ENCODE measurements at places on chromosomes 1 and 21.
A peak's percentile ranks its signal among the peaks of the same experiment; 100 is the strongest.

DNA sequence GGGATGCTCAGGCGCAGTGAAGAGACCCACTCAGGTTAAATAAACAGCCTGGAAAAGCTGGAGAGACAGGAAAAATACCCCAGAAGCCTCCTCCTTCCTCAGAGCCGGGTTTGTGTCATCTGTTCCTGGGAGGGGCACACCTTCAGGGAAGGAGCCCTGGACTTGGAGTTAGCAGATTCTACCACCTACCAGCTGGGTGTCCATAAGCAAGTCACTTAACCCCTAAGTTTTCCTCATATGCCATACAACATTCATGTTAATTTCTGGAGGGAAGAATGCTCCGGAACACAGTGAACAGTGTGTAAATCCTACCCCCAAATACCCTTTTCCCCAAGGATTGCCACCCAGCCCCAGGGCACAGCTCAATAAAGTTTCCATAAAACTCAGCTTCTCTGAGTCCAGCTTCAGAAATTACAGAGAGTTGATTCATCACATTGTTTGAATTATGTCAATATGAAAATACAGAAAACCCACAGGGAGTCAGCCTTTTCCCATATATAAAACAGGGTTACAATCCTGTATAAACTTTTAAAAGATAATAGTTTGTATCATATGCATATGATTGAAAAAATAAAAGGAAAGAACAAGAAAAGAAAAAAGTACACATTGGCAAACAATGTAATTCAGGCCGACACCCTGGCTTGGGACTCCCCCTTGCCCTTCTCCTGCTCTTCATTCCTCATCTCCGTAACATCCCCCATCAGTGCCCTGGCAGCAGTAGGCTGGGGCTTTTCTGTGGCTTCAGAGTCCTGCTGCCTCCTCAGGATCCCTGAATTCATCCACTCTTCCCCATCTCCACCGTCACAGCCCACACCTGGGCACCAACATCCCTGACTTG lies 291.8 kb upstream of the USP24 start:
- no peak for DNase-seq

GRCh38 chr1:50735443-50735842 lies 224.6 kb downstream of the FAF1 start:
- peak; percentile 4 for DNase-seq

DNA sequence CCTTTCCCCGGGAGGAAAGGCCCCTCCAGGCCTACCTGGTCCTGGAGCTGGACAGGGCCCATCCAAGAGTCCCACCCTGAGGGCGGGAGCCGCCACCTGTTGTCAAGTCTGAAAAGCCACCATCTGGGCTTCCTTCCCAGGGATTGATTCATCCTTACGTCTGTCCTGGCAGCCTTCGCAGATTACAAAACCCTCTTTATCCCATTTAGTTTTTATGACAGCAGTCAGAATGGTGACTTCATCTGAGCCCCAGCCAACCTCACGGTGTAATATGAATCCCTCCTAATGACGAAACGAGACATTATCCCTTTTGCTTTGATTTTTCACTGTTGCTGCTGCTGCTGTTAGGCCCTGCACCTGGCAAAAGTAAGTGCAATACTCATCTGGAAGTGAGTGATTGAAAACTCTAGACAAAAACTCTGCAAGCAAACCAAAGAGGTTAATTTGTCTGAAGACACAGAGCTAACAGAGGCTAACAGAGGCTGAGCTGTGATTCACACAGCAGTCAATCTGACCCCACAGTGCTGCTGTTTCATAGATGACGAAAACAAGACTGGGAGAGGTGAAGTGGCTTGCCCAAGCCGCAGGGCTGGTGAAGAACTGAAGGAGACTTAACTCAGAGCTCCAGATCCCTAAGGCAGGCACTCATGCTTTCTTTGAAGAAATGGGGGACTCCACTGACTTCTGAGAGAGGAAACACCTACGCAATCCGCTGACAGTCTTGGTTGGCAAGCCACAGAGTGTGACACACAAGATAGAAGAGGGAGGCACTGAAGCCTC lies 30.0 kb upstream of the S100A7 start:
- peak; percentile 70 for DNase-seq

DNA sequence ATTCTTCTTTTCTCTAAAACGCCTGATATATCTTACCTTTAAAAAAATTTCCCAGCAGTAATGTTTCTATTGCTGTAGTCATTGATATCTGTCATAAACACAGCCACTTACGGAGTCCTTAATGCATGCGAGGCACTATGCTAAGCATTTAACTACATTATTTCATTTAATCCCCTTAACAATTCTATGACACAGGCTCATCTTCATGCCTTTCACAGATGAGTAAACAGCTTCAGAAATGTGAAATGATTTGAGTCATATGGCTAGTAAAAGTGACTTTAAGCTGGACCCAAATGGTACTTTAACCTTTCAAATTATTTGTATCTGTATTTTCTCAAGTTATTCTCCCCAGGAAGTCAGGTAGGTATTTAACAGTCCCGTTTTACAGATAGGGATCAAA lies 125.1 kb upstream of the FGGY start:
- no peak for DNase-seq

GRCh38 chr1:58849551-58849950 lies 65.7 kb upstream of the JUN start:
- no peak for DNase-seq

DNA sequence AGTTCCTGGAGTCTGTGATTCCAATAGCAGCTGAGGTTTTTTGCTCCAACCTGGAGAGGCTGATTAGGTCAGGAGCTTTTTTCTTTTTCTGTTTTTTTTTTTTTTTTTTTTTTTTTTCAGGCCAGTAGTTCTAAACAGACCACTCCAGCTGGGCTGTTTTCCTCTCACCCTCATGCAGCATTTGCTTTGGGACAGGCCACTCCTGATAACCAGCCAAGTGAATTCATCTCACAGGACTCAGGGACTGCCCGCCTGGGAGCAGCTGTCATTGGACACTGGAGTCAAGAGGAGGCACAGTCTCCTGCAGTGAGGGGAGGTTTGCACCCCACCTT lies 22.9 kb downstream of the PLXNA2 start:
- DNase-seq: no peak

DNA sequence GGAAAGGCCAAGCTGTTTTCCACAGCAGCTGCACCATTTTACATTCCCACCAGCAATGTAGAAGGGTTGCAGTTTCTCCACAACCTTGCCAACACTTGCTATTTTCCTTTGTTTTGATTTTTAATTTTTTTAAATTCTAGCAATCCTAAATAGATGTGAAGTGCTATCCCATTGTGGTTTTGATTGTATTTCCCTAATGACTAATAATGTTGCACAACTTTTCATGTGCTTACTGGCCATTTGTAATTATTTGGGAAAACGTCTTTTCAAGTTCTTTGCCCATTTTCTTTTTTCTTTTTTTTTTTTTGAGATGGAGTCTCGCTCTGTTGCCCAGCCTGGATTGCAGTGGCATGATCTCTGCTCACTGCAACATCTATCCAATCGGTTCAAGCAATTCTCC lies 53.9 kb downstream of the VCAM1 start:
- DNase-seq: no peak

DNA sequence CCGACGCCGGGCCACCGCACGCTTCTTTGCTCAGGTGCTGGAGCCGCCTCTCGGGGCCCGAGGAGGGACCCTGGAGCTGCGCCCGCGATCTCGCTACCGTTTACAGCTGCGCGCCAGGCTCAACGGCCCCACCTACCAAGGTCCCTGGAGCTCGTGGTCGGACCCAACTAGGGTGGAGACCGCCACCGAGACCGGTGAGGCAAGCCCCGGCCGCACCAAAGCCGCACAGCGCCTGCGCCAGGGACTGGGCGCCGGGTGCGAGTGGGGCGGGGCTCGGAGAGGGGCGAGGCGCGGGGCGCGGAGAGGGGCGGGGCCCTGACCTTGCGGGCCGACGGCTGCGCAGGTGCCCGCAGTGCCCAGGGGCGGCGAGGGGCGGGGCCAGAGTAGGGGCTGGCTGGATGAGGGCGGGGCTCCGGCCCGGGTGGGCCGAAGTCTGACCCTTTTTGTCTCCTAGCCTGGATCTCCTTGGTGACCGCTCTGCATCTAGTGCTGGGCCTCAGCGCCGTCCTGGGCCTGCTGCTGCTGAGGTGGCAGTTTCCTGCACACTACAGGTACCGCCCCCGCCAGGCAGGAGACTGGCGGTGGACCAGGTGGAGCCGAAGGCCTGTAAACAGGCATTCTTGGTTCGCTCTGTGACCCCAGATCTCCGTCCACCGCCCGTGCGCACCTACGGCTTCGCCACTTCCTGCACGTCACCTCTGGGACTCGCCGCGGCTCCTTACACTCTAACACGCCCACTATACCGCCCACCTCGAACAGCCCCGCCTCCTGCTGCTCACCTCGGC lies 9.8 kb upstream of the CDC20 start:
- DNase-seq: peak; percentile 77

- DNase-seq: no peak
Observed at GRCh38 chr1:5599541-5599940, 392.7 kb downstream of the NPHP4 start.

DNA sequence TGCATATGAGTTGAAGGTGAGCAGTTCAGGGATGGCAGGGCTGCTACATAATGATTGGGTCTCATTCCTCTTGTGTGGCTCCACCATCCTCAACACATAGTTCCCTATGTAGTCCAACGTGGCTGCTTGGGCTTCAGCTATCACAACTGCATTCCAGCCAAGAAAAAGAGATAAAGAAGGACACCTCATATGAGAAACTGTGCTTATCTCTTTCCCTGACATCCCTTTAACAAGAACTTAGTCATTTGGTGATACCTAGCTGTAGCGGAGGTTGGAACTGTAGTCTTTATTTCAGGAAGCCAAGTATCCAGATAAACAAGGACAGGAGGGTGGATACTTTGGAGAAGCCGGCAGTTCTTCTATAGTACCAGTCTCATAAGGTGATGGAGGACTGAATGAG lies 42.7 kb upstream of the DNASE2B start:
- no peak for DNase-seq

DNA sequence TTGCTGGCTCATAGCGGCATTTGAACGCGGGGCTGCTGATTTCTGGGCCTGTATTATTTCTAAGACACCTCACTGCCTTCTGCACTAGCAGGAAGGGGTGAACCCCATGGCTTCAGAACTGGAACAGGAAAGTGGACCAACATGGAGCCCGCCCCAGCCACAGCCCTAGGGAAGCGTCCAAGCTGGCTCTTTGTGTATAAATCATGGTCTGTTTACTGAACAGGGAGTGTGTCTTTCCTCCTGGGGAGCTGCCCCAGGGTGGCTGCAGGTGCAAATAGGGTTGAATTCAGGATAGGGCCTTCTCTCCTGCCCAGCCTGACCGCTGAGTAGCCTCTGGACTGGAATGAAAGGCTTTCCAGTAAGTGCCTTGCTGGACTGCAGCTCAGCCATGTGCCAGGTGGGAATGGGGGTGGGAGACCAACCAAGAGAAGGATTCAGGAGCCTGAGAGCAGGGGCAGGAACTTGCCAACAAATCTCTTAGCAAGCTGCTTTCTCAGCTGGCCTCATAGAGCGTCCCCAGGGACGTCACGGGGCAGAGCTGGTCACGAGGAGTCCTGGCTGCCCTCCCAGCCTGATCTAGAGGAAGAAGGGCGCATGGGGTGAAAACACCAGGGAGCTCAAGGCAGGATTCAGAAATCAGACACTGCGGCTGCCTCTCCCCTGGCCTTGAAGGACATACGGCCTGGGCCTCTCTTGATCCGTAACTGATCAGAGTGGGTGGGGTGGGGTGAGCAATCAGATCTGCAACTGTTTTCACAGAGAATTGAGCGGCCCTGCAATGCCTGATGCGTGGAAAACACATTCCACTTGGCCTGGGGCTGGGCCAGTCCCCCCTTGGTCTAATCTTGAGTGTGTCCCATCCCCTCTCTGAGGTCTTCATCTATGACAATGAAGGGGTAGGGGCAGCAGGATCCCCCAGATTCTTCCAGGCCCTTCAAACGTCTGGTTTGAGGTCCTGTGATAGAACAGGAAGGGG lies 56.5 kb upstream of the SELENON start:
- DNase-seq: no peak

GRCh38 chr1:113057006-113057405 lies 16.0 kb upstream of the LRIG2 start:
- no peak for DNase-seq

DNA sequence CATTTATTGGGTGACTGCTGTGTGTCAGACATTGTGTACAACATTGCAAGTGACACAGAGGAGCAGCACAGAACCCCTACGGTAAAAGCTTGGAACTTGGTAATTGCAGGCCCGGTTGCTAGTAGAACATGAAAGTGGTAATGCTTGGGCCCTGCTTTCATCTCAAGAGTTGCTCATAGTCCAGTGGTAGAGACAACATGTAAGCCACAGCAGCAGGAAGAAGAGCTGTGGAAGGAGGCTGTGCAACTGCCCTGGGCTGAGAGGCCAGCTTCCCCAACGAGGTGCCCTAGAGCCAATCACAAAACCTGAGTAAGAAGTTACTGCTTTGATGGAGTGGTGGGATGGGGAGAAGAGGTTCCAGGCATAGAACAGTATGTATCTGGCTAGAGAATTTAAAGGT lies 18.4 kb downstream of the CNIH4 start:
- no peak for DNase-seq

DNA sequence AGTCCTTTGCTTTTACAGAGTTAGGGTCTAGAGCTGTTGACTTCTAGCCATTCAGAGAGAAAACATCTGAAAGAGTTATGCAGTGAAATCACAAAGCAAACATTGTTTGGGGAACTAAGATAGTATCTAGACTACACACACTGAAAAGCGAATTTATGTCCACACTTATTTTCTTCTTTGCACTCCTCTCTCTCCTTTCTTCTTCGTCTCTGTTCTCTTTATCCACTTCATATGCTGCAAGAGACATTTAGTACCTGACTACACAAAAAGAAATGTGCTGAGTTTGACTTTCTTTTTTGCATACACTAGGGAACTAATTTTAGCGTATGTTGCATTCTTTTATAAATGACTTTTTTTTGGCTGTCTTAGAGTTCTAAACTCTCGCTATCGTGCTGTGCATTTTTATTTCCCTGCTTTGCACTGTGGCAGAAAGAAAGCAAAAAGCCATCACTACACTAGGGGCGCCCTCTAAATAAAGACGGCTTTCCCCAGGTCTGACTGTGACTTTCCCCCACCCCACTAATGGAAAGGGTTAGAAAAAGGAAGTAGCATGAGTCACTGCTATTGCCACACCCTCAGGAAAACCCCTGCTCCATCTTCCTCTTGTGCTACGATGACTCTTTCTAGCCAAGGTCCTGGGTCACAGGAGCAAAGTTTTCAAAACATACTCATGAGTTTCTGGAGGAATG lies 65.7 kb downstream of the MAP3K7CL start:
- DNase-seq: peak; percentile 62

- DNase-seq: no peak
Observed at GRCh38 chr1:84758968-84759491, 68.8 kb upstream of the SSX2IP start.

DNA sequence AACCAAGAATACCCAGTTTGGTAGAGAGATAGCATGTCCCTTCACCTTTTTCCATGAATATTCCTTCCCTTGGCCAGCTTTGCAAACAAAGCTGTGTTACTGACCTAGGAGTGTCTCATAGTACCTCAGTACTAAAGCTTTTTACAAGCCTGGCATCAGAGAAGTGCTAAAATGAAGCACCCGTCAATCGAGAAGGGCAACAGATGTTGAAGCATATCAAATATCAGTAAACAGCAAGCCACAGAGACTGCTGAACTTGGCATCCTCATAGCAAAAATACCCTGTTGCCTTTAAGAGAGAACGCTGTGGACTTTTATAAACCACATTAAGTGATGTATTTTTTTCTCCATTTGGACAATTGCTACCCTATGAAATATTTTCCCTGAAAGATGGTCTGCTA lies 128.6 kb upstream of the HOOK1 start:
- no peak for DNase-seq
